ENCODE measurements at places on chromosomes 5 and 9.

DNA sequence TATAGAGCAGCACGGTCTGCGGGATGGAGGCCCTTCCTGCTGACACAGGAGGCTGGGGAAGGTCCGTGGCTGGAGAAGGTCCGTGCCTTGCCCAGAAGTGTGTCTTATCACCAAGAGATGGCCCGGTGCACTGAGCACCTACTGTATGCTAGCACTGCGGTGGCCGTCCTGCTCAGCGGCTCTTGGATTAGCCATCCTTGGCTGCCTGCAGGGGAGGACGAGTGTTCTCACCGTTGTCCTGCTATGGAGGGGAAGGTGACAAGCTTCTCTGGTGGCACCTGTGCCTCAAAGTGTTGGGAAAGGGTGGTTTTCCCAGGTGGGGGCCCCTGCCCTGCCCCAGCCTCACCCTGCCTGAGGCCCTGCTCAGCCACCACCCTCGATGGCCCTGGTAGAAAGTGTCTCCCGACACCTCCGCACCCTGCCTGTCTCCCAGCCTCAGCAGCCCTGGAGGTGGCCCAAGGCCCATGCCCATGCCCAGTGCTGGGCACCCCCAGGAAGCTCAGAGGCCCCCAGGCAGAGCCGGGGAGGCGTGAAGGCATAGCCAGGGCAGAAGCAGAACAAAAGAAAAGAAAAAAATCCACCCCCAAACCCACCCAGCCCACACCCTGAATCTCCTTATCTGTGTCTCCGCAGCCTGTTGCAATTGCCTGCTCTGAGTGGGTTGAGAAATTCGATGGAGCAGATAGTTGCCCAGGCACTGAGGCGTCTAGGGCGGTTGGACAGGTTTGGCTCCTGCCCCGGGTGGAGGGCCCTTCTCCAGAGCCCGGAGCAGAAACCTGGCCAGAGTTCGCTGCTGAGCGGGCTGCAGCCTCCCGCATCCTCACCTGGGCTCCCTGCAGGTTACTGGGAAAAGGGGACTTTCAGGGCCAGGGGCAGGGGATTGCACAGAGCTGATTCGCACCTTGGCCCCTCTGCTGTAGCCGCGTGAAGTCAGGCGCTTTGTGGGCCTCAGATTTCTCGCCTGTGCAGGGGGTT, 30.5 kb downstream of the RXRA start:
- DNase-seq: peak; percentile 93

GRCh38 chr9:117245175-117245829, 169.6 kb downstream of the ASTN2 start:
- no peak for DNase-seq

GRCh38 chr9:34773306-34773910, 63.5 kb upstream of the CCL21 start:
- no peak for DNase-seq

DNA sequence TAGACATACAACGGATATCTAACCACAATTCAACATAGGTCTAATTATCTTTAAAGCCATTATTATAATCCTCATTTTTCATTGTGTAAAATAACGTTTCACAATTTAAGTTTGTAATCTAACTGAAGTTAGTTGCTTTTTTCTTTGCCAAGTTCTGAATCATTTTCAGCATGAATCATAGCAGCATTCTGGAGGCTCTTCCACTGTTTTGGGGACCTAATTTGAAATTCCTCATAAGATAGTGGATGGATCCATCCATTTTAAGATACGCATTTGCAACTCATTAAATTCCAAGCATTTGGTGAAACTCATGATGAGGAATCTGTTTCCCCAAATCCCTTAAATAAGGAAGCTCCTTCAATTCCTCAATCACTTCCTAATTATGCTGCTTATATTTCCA, 447.1 kb upstream of the CDH10 start:
- DNase-seq: no peak

GRCh38 chr5:111197523-111197922, 26.7 kb upstream of the CAMK4 start:
- DNase-seq: no peak

DNA sequence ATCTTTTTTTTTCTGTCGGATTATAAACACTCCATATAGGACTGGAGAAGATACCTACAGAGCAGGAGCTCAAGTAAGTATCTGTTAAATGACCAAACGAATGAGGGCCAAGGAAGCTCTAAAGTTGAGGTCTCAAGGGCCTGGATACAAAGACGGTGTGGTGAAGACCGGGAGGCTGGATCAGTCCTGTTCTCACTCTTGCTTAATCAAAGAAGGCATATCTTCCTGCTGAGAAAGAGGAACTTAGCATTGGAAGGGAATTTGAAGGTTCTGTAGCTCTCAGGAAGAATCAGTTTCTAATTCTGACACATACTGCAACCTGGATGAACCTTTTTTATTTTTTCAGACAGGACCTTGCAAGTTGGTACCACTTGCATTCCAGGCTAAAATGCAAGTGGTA, 28.3 kb upstream of the PAX5 start:
- no peak for DNase-seq

- no peak for DNase-seq
Observed at GRCh38 chr5:92222449-92222848, 839.3 kb upstream of the ARRDC3 start.

DNA sequence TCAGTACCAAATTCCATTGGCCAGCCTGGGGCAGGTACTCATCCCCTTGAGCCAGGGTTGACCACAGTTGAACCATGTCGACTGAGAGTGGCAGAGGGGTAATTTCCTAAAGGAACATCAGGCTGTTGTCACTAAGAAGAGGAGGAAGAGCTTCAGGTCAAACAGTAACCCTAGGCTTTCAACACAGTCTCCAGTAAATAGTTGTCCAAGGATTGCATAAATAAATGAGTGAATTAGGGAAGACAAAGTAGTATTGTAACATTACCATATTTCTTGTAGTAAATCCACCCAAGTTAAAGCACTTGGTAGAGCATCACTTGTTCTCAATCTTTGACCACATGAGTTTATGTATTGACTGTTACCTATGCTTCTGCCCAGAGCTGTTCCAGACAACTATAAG, 7.4 kb downstream of the PSAT1 start:
- no peak for DNase-seq

GRCh38 chr9:18114559-18115475, 359.1 kb upstream of the ADAMTSL1 start:
- DNase-seq: peak; percentile 21

DNA sequence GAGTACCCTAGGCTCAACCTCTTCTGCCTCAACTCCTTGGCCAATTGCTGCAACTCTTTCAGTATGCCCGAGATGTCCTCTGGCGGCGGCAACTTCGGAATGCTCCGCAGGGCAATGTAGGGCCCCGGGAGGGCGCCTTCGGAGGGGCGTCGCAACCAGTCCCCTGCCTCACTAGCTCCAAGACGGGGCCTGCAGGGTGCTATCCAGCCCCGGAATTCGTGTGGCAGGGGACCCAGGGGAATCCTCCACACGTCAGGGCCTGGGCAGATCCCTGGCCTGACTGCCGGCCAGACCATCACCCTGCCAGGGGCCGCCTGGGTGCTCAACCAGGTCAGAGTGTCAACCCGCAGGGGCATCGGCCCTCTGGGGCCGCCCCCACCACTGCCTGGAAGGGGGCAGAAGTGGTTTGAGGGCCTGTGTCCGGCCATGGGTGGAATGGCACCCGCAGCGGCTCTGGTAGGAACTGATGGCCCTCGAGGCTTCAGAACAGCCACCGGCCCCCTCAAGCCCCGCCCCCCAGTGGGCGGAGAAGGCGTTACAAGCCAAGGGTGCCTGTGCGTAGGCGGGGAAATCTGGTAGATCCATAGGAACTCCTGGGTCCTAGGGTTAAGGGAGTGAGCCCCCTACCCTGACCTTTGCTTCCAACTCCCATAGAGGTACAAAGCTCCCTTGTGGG, at the start of gene POU5F2:
Gene POU5F2 (minus strand): TSS at position 465 of the 676 bp plus-strand sequence. CDS start 37 bp downstream, at position 428.
- DNase-seq: no peak

GRCh38 chr9:27599102-27599869, 26.0 kb upstream of the C9orf72 start:
- no peak for DNase-seq

GRCh38 chr5:40331616-40332015, 348.1 kb upstream of the PTGER4 start:
- DNase-seq: no peak
